Stimulated activated naive CD4-positive, alpha-beta T cell (primary cell): ENCODE measurements at places on chromosomes 5 and 9.

DNA sequence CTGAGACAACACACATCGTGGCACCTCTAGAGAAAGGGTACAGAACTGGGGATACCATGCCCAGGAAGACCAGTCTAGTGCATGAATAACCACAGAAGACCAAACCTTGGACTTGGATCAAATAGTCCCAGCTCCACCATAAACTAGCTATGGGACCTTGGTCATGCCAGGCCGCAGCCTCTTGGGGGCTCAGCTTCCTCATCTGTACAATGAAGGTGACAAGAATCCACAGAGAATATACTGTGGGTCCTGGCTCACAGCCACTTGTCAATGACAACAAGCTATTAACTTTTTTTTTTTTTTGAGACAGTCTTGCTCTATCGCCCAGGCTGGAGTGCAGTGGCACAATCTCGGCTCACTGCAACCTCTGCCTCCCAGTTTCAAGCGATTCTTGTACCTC lies 3.9 kb downstream of the KYAT1 start:
- no peak for DNase-seq

DNA sequence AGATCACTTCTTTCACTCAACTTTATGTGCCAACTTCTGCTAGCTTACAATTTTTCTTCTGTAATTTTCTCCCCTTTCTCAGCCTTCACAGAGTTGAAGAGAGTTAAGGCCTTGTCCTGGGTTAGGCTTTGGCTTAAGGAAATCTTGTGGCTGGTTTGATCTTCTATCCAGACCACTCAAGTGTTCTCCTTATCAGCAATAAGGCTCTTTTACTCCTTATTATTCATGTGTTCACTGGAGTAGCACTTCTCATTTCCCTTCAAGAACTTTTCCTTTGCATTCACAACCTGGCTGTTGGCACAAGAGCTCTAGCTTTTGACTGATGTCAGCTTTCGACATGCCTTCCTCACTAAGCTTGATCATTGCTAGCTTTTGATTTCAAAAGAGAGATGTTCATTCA lies 86.9 kb upstream of the ALDH1B1 start:
- DNase-seq = no peak

- no peak for DNase-seq
Measured at GRCh38 chr5:151151793-151152192, 5.8 kb downstream of the ANXA6 start.

DNA sequence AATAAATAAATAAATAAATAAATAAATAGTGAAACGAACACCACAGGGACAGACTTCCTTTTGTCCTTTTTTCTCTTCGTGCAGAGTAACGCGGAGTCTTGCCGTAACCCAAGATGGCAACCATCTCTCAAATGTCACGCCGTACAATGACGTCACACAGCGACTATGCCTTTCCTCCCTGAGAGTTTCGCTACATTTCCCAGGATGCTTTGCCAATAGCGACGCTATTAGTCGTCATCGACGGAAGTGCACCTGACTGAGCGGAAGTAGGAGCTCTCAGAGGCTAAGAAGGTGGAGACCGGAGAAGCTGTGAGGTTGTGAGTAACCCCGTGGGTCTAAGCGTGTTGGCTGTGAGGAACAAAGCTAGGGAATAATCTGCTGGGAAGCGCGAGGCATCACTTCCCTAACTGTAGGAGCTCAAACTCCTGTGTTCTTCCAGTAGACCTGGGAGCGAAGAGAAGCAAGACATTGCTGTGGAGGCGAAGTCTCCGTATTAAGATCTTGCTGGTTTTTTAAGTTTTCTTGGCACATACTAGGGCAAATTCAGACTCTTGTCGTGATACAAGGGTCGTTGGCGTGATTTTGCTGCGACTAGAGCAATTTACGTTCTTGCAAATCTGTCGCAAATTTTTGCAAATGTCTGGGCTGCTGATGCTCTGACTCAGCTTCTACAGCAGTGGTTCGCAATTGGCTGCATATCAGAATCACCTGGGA lies at the start of gene TTC1:
TSS of gene TTC1 (plus strand) at position 263 of the 714 bp plus-strand sequence. CDS start 1,390 bp downstream, outside the sequence.
- DNase-seq = peak; percentile 89

GRCh38 chr9:123772967-123773366 lies 157.0 kb downstream of the DENND1A start:
- no peak for DNase-seq

- DNase-seq = no peak
Measured at GRCh38 chr9:86942281-86943200, 4.8 kb downstream of the GAS1 start.

DNA sequence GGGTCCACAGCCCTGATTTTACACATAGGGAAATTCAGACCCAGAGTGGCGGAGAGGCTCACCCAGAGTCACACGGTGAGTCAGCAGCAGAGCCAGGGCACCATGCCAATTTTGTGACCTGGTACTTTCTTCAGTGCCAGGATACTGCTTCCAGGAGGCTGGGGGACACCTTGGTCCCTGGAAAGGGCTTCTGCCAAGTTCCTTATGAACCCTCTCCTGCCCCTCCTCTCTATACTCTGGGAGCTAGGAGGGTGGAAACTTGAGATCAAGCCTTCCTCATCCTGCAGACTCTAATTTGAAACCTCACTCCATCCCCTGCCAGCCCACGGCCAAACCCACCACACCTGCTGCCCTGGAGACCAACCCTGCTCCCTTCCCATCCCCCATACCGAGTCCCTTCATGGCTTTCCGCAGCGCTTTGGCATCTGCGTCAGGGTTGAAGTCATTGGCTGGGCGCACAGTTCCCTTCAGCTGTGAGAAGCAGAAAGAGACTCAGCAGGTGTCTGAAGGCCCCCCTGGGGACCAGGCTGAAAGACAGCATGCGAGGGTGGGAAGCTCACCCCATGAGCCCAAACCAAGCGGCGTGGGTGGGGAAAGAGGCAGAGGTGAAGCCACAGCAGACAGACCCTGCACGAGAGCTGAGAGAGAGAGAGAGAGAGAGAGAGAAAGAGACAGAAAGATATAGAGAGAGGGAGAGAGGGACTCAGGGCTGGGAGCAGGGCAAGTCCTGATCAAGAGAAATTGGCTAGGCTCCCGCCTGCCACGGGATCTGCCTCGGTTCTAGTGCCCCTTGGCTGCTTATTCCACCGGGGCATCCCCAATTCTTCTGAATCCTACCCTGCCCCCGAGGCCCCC lies 33.5 kb downstream of the ANXA6 start:
- no peak for DNase-seq

DNA sequence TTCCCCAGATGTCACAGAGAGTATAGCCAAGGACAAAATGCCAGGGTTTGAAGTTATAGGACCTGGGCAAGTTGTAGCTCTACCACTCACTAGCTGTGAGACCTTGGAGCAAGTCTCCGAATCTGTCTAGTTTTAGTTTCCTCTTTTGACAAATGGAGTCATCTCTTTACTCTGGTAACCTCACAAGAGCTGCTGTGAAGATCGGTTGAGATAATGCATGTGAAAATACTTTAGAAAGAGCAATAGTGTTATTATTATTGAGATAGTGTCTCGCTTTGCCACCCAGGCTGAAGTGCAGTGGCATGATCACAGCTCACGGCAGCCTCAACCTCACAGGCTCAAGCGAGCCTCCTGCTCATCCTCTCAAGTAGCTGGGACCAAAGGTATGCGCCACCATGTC lies 117.9 kb upstream of the NR5A1 start:
- DNase-seq = no peak

DNA sequence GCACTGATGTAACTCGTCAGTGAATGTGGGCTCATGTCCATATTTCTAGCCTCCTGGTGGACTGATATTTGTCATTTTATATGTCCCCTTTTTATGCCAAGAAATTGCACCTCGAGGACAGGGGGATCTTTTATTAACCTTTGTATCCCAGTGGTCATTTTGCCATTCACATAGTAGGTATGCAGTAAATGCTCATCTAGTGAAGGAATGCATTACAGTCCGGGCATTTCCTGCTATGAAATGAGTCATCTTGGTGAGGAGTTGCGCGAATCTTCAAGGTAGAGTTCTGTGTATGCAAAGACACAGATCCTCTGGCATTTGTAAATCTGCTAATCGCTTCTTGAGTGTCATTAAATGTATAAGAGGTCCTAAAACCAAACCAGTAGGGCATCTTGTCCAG lies 755.5 kb upstream of the ADAMTS16 start:
- DNase-seq = no peak

GRCh38 chr5:1511651-1512540 lies 11.9 kb downstream of the LPCAT1 start:
- no peak for DNase-seq

GRCh38 chr5:89047571-89047970 lies 164.6 kb upstream of the MEF2C start:
- no peak for DNase-seq

DNA sequence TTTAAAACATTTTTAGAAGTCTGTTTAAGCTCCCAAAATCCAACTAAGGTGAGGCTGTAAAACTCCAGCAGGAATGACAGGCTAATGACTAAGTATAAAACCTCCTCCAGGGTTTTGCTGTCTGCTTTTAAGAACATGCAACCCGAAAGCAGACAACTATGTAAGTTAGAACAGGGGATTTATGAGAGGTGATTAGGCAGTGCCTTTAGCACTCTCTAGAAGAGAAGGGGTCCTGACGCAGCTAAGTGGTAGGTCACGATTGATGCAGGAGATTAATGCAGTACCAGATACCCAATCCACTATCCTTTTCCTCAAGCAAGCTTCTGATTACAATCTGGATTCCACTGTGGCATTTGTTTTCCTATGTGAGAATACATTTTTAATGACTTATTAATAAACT lies 25.9 kb downstream of the HOMER1 start:
- no peak for DNase-seq

DNA sequence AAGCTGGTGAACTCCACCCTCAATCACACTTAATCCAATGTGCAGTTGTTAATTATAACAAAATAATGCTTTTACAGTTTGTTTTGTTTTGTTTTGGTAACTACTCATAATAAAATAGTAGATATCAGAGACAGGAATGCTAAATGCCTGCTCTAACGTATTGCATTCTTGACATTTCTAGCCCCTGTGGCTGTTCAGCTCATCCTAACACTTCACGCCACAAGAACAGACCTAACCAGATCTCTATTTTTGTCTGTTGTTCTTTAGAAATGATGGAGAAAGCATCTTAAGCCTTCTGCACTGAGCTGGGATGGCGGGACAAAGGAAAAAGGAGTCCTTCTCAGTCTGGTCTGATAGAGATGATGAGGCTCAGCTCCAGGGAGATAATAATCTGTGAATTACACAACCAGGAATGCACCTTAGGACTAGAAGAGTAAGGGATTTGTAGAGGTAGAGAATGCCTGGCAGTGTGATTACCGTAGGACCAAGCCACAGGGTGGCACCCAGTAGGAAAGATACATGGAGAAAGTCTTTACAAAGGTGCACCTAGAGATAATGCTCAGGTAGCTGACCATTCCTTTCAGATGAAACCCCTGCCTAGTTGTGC lies 628.8 kb downstream of the PDE4D start:
- DNase-seq = no peak

GRCh38 chr9:114413861-114414301 lies 26.1 kb upstream of the AKNA start:
- no peak for DNase-seq

DNA sequence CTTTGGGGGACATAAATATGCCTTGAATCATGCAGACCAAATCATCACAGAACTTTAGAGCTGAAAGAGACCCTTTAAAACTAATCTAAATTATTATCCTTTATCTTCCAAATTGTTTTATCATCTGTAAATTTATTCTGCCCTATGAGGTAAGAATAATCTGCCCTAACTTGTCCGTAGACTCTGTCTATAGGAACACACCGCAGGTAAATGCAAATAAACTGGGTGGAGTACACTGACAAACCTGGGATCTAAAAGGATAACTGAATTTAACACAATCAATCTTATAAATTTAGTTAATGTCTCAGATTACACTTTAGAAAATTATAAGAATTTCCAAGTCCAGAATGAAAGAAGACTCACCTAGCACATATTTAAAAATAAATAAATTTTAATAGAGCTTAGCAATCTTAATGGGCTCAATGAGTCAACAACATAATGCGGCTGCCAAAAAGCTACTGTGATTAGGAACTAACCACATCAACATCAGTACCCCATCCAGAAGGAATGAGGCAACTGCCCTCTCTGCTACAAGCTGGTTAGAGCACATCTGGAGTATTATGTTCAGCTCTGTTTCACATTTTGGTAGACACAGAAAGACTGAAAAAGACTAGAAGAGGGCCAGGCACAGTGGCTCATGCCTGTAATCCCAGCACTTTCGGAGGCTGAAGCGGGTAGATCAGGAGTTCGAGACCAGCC lies 5.6 kb downstream of the MEGF9 start:
- no peak for DNase-seq

DNA sequence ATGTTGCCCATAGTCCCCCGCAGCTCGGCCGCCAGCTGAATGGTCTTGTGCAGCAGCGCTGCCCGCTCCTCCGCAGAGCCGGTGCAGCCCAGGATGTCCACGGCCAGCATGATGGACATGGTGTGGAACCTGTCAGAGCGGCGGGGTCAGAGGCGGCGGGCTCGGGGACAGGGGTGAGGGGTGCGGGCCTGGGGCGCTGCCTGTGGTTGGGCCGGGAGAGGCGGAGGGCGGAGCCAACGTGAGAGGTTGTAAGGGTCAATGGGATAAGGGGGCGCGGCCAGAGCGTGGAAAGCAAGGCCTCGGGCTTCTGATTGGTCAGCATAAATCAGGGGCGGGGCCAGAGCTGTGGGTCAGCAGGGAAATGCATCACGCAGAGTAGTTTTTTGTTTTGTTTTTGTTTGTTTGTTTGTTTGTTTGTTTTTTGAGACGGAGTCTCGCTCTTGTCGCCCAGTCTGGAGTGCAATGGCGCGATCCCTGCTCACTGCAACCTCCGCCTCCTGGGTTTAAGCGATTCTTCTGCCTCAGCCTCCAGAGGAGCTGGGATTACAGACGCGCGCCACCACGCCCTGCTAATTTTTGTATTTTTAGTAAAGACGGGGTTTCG lies 6.8 kb upstream of the TOR2A start:
- no peak for DNase-seq

DNA sequence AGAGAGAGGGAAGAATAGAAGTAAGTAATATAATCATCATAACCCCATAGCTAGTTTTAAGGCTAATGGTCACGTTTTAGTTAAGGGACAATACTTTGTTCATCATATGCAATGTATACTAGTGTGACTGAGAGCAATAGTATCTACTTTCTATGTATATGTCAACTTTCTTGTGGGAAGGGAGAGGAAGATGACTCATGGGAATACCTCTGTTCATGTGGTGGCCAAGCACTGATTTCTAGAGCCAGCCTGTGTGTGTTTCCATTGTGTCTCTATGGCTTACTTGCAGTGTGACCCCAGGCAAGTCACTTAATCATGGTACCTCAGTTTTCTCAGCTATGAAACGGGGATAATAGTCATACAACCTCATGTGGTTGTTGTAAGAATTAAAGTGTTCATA lies 639.6 kb downstream of the CETN3 start:
- DNase-seq = no peak

DNA sequence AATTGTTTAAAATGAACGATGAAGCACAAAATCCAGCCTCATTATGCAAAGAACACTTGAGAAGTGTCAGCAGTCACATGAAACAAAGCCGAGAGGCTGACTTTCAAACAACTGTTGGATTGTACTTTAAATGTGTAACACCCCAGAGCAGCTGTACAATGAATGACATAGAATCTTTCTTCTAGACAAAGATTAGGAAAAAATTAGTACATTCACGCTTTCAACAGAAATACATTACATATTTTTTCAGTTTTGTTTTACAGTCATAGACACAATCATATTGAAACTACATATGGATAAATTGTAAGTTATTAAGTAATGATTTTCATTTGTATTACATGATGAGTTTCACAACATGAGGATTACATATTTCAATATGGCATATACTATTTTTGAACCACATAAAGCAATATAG lies 10.6 kb upstream of the AGXT2 start:
- DNase-seq = no peak
